ENCODE measurements at places on chromosomes 4 and X. TPM values are rescaled to one million over a fixed set of nuclear protein-coding genes. Genes with fewer than 3 reads are reported as not detected.

Gene TEX13B
- not detected for total RNA-seq

Gene ELK1
- total RNA-seq: 26.5 TPM

Gene BEX5
- not detected for total RNA-seq

Gene LDB2
- total RNA-seq: 177 TPM

Gene SHROOM3
- total RNA-seq: 27.5 TPM

Gene SPANXA2
- not detected for total RNA-seq

Gene TSPAN5
- total RNA-seq: 109 TPM

Gene VEGFD
- 2.0 TPM for total RNA-seq

Gene LGI2
- under 0.01 TPM for total RNA-seq

Gene PAGE5
- total RNA-seq: not detected

Gene ATP2B3
- total RNA-seq: not detected

Gene CCKAR
- 25.2 TPM for total RNA-seq

Gene CCDC110
- 2.5 TPM for total RNA-seq

Gene DNAAF6
- total RNA-seq: not detected

Gene CNGA1
- total RNA-seq: not detected

Gene UGT2B15
- not detected for total RNA-seq

Gene HSPA4L
- 24.8 TPM for total RNA-seq

Gene NAAA
- 30.7 TPM for total RNA-seq

Gene GYPE
- total RNA-seq: 1.2 TPM

Gene RLIM
- 66.3 TPM for total RNA-seq

Gene SSX1
- total RNA-seq: not detected

Gene TMPRSS11A
- total RNA-seq: not detected

Gene CXCL6
- 3.5 TPM for total RNA-seq

Gene ZNF157
- total RNA-seq: under 0.01 TPM

Gene SSX4B
- not detected for total RNA-seq

Gene RNF212
- total RNA-seq: 4.6 TPM

Gene F8A2
- total RNA-seq: 1.7 TPM
